ENCODE measurements at places on chromosomes 7 and 10.

GRCh38 chr10:15780353-15781135, 60.8 kb upstream of the ITGA8 start:
- DNase-seq, result no peak

DNA sequence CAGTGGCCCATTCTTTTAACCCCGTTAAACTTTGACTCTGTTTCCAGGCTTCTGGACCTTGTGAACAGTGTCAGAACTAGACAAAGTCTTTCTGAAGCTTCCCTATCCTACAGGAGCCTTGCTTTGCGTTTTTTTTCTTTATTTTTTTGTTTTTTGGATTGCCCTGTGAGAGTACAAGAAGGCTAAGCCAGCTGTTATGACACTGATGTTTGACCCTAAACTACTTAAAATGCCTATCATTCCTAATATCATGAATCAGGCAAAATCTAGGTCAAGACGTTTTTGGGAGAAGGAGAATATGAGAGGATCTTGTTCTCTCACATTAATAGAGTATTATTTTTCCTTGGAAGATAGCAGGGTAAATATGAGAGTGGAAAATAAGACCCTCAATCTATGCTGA, 79.8 kb downstream of the EPDR1 start:
- DNase-seq, result no peak

DNA sequence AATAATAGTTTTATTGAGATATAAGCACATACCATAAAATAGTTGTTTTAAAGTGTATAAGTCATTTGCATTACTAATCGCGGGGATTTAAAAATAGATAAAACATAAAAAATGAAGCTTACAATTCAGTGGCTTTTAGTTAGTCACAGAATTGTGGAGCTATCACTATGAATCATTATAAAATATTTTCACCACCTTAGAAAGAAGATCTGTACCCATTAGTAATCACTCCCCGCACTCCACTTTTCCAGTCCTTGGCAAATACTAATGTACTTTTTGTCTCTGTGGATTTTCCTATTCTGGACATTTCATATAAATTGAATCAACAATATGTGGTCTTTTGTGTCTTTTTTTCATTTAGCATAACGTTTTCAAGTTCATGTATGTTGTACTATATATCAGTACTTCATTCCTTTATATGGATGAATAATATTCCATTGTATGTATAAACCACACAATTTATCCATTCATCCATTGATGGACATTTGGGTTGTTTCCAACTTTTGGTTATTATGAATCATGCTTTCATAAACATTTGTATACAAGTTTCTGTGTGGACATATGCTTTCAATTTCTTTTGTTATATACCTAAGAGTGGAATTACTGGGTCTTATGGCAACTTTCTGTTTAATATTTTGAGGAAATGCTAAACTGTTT, 162.5 kb downstream of the MAGI2 start:
- DNase-seq, result no peak

GRCh38 chr10:76882796-76883195, 754.8 kb downstream of the KCNMA1 start:
- no peak for DNase-seq

DNA sequence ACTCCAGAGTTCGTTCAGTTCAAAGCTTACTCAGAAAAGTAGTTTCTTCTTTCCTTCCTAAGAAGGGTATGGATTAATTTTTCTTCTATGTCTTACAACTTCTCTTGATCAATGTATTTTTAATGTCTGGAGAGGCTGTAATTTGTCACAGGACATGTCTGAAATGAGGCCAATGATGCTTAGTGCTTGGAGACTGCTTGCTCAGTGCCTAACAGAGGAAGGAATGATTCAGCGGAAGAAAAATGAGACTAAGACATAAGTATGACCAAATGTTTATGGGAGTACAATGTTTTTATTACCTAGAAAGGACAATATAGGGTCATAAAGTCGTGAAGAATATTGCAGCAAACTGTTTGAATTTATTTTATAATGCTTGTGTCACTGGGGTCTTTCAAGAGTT, 43.3 kb downstream of the GPR37 start:
- no peak for DNase-seq

GRCh38 chr7:114952296-114952695, 30.4 kb downstream of the MDFIC start:
- no peak for DNase-seq

DNA sequence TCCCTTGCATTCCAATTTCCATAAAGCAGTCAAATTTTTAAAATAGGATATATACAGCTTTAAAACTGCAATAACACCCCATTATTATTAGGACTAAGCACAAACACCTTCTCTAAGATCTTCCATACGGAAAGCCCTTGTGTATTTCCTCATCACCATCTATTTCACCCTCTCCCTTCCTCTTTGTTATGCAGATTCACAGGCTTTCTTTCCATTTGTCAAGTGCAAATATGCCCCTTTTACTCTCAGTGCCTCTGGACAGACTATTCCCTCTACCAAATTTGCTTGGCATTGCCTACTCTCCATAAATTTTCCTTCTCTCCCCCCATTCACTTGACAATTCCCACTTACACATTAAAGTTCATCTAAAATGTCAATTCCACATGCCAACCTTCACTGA, 61.7 kb downstream of the SNX13 start:
- no peak for DNase-seq

GRCh38 chr10:122103592-122103991, 114.6 kb downstream of the TACC2 start:
- DNase-seq, result no peak

DNA sequence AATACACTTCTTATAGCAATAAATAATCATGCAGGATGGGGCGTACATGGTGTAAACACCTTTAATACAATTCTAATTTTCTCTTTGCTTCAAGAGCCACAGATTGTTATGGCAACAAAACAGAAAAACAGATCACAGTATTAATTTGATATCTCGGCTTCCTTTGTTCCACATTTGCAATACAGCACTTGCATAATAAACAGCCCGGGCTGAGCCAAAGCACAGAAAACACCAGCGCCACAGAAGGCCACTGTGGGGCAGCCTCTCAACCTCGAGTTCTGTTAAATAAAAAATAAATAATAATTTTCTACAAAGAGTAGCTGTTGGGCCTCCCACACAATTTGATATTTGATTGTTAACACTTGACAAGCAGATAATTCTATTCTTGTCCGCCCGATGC, 255.9 kb downstream of the USP6NL start:
- DNase-seq, result no peak

Data from NCI-H187 (cell line).